ENCODE measurements at places on chromosomes 5 and 9.

- DNase-seq: no peak
These were observed 839 bp downstream of the GABRG2 start for GRCh38 chr5:162068412-162068811.

- no peak for DNase-seq
These were observed 271.1 kb downstream of the DENND1A start for GRCh38 chr9:123658792-123659191.

DNA sequence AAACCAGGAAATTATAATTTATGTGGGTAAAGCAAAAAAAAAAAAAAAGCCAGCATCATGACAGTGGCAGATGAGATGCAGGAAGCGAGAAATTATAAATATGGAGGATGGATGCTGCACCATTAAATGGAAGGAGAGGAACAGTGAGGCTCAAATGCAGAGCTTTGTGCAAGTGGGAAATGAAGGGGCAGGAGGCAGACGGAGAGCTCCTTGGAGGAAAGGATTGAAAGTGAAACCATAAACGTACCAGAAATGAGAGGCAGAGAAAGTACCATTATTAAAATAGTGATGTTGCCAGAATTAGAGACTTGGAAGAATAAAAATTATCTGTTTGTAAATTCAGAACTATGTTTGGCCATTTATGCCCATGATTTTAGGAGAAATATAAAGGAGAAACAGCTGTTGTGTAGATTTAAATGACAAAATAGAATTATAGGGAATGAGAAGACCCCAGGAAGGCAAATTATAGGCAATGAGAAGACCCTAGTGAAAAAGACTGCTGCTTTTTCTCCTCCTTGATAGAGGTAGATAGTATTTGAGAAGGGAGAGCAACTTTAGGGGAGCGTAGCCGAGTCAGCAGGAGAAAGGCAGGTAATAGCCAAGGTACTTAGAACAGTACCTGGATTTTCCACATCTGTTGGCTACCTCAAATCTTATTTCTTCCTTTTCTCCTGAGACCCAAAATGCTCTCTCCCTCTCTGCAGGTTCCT, 341.0 kb upstream of the CD180 start:
- no peak for DNase-seq

- no peak for DNase-seq
These were observed 11.9 kb downstream of the GBGT1 start for GRCh38 chr9:133151601-133152525.

DNA sequence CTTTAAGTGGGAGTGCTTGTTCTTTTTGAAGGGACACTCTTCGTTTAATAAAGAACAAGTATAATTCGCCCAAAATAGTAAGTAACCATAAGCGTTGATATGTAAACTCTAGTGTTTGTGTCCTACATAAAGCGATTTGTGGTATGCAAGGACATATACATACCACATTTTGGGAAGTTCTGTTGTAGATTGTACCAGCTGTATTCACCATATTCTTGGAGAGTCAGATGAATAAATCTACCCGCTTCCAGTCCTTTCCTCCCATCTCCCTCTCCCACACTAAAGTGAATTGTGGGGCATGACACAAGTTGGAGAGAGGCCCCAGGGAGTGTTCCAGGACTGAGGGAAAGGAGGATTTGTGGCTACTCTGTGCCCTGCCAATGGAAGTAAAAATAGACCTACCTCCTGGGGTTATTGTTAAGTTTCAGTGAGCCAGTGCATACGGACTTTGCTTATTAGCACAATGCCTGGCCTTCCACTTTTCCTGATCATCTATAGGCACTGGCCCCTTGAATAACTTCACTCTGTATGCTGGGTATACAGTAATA, 40.6 kb downstream of the ARHGAP26 start:
- no peak for DNase-seq

- no peak for DNase-seq
These were observed 255.9 kb upstream of the ACO1 start for GRCh38 chr9:32128546-32128945.

DNA sequence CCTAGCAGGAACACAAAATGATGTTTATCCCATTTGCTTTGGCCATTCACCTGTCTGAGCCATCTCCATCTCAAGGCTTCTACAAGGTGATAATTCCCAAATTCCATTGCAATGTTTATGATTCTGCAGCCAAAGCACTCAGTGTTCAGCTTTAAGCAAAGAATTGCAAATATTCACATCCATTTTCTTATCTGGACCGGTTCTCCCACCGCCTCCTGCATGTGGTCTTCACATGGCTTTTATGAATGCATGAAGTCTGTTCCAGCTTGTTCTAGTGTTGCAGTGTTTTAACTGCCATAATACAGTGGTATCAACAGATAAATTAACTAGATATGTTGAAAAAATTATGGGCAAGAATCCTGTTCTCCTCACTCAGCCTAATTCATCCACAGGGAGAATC, 443.0 kb upstream of the KLF4 start:
- no peak for DNase-seq

DNA sequence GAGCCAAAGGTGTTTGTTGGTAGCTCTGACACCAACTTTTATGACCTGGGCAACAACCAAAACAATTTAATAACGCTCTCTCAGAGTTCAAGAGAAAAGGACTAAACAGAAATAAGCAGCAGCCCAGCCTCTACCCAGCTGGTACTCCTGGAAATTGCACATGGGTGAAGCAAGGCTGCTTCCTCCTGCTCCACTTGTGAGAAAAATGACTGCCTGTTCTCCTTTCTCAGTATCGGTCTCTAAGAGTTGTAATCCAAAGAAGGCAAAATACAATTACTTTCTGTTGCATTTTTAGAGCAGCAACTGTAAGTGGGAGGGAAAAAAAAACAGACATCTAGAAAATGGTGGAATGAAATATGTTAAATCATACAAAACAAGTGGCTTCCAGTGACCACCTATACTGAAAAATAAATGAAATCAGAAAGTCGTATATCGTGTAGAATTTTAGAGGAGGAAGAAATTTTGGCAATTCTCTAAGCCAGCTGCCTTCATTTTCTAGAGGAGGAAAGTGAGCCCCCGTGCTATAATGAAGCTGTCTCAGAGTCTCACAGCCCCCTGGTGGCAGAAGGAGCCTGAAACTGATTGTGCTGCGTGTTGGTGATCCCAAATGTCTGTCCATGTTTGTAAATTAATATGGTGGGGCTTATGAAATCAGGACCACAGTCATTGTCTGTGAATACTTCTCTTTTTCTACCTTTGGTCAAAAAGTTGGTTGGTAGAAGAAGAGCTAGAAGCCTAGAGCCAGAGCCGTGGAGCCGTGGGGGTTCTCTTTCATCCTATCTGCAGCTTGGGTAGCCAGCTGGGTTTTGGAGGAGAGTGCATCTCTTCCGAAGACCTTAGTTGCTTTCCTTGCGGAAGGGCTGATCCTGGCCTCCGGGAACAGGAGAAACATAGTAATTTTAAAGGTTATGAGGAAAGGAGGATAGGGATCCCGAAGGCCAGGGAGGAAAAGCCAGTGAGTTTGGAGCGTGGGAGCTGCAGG, 139.9 kb downstream of the PIP5K1B start:
- peak; percentile 44 for DNase-seq

DNA sequence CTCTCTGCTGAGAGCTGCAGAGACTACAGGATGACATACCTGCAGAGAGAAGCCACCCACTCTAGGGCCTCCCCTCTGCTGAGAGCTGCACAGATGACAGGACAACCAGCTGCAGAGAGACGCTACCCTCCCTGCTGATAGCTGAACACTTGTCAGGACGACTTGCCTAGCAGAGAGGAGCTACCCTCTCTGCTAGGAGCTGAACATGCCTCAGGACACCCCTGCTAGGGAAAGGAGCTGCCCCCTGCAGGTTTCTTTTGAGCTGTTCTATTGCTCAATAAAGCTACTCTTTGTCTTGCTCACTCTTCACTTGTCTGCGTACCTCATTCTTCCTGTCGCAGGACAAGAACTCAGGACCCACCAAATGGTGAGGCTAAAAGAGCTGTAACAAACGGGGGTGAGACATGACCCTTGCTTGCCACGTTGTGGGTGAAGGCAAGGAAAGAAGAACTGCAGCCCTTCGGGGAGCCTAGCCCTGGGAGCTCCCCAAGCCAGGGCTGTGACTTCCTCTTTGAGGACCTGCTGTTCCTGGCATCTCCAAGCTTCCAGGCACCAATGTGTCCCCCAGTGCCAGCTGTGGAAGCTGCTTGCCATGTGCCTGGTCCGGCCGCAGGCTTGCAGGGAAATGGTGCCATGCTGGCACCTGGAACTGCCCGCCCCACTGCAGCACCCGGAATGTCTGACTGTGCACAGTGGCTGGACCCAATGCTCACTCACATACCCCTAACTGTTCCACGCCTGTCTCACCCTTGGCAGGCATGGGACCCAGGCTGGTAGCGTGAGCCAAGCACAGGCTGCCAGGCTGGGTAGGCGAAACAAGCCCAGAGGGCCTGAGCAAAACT, 5.1 kb upstream of the TESK1 start:
- no peak for DNase-seq

- no peak for DNase-seq
These were observed 45.1 kb downstream of the TTC1 start for GRCh38 chr5:160054047-160054446.

- DNase-seq: no peak
These were observed 129.8 kb downstream of the SLC12A2 start for GRCh38 chr5:128213340-128213739.

- DNase-seq: no peak
These were observed 121.2 kb downstream of the TLE4 start for GRCh38 chr9:79692857-79693571.

DNA sequence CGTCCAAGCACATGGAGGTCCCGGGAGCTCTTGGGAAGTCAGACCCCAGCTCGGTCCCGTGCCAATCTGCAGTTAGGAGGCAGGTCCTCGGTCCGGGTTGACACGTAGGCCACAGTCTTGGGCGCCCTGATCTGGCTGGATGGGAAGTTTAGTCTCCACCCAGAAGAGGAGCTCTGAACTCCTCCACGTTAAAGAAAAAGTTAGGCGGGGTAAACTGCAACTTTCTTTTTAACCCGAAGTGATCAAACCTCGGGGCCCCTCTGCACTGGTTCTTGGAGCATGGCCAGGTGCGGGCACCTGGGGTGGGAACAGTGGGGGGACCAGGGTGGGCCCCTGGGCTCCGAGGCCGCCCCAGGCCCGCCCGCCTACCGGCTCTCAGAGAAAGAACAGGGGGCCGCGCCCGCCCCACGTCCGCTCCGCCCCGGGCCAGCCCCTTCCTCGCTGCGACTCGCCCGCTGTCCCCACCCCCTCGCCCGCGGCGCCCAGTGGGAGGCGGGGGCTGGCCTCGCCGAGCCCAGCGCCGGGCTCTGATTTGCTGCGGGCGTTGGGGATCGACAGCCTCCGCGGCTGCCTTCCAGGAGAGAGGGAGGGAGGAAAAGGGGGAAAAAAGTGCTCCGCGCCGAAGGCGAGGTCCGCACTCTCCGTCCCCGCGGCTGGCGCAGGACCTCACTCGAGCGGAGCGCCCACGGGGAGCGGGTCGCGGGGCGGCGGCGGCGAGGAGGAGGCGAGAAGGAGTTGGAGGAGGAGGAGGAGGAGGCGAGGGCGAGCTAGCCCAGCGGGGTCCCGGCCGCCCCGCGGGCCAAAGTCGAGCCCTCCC, at the start of gene COL5A1:
Gene COL5A1 (plus strand): TSS at position 631 of the 817 bp plus-strand sequence. CDS start 385 bp downstream, outside the sequence.
- no peak for DNase-seq

- DNase-seq: no peak
These were observed 39.2 kb downstream of the PRUNE2 start for GRCh38 chr9:76866689-76867088.

GRCh38 chr9:7622481-7622880, 177.1 kb downstream of the DMAC1 start:
- no peak for DNase-seq
